ENCODE measurements at places on chromosomes 2 and 18.

- DNase-seq, result no peak
Measured at GRCh38 chr2:27804146-27804545, 32.6 kb downstream of the MRPL33 start.

DNA sequence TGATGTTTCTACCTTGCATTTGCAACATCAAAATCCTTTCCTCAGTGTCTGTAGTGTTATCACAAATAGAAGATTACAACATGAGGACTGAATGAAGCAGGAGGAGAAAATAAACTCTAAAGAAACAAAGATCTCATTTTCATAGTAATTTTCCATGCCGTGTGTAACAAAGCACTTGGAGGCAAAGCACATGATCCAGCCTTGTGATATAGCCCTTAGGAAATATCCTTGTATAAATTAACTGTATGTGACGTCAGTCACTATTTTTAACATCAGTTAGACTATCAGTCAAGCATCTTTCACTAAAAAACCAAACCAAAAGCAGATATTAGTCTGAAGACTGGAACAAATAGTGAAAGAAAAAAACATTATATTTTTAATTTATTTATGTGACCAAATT, 492.1 kb upstream of the CNTNAP5 start:
- DNase-seq, result no peak

DNA sequence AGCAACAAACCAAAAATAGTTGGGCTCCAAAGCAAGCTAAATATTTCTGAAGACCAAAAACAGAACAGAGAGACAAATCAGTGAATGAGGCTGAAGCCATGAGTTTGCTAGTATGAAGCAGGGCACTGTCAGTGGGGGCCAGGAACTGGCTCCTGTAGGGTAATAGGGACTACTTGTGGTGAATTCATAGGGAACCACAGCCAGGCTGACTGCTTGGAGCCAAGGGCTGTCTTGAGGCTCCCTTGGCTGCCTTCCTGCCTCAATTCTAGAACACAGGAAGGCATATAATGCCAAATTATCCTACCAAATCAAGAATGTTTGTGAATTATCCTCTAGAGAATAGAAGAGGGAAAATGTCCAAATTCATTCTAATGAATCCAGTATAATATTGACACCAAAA, 406.0 kb downstream of the CCDC85A start:
- no peak for DNase-seq

- DNase-seq, result no peak
Measured at GRCh38 chr2:156589381-156590079, 153.4 kb downstream of the GPD2 start.

DNA sequence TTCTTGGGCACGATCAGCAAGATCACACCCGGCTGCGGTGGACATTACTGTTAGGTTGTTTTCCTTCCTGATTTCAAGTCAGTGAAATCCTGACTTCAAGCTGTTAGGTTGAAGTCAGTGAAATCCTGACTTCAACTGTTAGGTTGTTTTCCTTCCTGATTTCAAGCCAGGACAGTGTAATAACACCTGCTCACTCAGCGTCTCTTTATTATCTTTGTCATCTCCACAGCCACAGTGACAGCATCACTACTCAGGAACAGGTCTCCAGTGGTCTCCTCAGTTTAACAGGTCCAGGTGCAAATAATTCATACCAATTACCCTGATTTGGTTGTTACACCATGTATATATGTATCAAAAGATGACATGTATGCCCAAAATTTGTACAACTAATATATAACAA, 208.1 kb upstream of the REG3G start:
- DNase-seq, result no peak

- no peak for DNase-seq
Measured at GRCh38 chr2:135840601-135841000, 3.6 kb upstream of the LCT start.

DNA sequence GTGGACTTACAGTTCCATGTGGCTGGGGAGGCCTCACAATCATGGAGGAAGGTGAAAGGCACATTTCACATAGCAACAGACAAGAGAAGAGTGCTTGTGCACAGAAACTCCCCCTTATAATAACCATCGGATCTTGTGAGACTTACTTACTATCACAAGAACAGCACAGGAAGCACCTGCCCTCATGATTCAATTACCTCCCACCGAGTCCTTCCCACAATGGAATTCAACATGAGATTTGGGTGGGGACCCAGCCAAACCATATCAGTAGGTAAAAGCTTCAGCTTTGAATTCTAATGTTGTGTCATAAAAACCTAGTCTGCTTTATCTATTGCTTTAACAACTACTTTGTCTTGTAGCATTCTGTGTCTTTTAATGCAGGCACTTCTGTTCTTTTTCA, 140.4 kb upstream of the PIK3C3 start:
- DNase-seq, result no peak

DNA sequence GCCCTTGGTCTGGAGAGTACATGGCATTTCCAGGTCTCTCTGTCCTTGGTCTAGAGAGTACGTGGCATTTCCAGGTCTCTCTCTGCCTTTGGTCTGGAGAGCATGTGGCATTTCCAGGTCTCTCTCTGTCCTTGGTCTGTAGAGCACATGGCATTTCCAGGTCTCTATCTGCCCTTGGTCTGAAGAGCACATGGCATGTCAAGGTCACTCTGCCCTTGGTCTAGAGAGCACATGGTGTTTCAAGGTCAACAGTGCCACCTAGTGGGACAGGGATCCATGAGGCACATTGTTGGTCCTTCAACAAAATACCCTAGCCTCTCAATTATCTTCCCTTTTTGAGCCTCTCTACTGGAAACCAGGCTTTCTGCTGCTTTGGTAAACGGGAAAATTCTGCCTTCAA, 250.2 kb downstream of the OTX1 start:
- no peak for DNase-seq

- no peak for DNase-seq
Measured at GRCh38 chr2:165681841-165682240, 112.2 kb downstream of the GALNT3 start.

- DNase-seq, result no peak
Measured at GRCh38 chr2:214765180-214765579, 44.3 kb downstream of the BARD1 start.

DNA sequence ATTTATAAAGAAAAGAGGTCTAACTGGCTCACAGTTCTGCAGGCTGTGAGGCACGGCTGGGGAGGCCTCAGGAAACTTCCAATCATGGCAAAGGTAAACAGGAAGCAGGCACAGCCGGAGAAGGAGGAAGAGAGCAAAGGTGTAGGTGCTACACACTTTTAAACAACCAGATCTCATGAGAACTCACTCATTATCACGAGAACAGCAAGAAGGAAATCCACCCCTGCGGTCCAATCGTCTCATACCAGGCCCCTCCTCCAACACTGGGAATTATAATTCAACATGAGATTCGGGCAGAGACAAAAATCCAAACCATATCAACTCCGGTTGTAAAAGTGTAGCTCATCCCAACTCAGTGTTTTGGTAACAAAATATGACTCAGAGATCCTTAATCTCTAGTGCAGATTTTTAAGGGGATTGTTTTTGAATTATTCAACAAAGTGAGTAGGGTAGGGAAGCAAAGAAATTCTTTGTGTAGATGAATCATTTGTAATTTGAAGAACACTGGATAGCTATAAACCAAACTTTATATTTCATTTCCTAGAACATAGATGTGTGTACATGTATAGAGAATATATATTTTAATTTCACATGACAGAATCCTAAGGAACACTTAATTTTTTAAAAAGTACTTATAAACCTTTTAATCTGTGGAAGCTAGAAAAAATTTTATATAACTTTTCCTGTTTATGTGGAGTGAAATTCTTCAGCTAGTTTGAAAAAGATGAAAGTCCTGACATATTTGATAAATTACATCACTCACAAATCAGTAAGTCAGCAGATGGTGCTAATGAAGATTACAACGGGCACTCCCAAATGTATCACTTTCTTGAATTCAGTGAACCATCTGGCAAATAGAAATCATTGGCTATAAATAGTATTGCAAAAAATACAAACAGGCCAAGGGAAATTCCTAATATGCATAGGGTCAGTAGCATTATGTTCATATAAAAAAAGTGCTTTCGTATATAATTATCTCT, 130.1 kb downstream of the OLA1 start:
- DNase-seq, result no peak

GRCh38 chr2:15660491-15661294, 69.0 kb downstream of the DDX1 start:
- no peak for DNase-seq

- DNase-seq, result no peak
Measured at GRCh38 chr2:78070693-78071092, 548.5 kb upstream of the LRRTM4 start.

- DNase-seq, result no peak
Measured at GRCh38 chr18:76446321-76447257, 48.5 kb downstream of the ZNF516 start.

- DNase-seq, result no peak
Measured at GRCh38 chr2:27992787-27993401, 102.4 kb downstream of the BABAM2 start.

- DNase-seq, result no peak
Measured at GRCh38 chr18:8121942-8122480, 487.2 kb upstream of the RAB12 start.

- no peak for DNase-seq
Measured at GRCh38 chr2:3168230-3168891, 209.3 kb downstream of the EIPR1 start.

DNA sequence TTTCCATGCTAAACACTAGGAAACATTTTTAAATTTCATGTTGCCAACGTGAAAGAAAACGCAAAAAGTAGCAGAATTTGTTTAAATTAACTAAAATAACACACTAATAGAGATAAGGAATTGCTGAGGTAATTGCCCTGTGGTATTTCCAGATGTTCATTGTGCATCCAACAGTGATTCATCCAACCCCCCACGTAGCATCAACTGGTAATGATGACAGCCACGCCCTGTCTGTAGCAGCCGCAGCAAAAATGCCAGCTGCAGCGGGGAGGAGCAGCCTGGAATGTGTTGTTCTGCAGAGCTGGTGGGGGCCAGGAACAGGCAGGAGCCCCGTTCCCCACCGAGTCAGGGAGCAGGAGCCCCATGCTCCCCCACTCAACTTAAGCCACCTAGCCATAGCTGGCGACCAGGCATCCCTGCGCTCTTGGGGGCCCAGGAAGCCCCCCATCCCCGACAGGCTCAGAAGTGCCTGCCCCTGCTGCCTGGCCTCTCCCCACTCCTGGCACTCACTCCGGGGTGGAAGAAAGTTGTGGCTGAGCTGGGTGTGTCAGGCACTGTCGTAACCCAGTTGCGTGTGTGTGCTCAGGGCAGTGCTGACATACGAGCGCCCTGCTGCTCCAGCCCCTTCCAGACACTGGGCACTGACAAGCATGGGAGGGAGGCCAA, 695.1 kb upstream of the ACVR2A start:
- no peak for DNase-seq

GRCh38 chr2:101204400-101205115, 48.1 kb upstream of the CNOT11 start:
- DNase-seq, result no peak

DNA sequence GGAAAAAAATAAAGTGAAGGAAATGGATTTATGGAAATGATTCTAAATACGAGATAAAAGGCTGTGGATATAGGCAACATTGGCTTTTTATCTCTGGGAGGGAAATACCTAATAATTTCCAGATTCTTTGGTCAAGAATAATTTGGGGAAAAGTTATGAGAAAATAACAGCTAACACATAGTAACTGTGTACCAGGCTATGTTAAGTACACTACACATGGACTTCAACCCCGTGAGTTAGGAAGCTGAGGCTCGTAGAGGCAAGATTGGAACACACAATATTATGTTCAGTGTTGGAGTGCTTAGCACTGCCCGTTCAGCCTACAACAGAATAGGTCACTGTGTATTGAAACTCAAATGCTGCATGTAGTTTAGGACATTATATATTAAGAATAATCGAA, 34.3 kb upstream of the GPD2 start:
- DNase-seq, result no peak

GRCh38 chr2:175852879-175853615, 149.0 kb downstream of the LNPK start:
- DNase-seq, result no peak

DNA sequence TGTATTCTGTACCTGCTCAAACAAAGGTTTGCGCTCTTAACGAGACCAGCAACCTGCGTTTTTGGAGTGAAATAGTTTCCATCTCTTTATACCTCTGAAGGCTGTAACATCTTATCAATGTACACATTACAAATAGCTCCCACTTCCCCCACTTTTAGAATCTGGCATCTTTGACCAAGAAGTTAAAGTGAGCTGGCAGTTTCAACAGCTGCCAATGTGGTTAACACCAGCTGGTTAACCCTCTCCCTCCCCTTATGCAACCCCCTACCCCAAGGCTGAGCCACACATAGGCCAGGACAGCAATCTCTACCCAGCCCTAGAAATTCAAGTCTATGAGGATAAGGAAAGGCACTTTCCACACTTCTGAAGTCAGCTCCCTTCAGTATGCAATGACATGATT, 2.2 kb upstream of the SERTAD2 start:
- no peak for DNase-seq

GRCh38 chr2:239960929-239961661, 64.0 kb downstream of the NDUFA10 start:
- no peak for DNase-seq

DNA sequence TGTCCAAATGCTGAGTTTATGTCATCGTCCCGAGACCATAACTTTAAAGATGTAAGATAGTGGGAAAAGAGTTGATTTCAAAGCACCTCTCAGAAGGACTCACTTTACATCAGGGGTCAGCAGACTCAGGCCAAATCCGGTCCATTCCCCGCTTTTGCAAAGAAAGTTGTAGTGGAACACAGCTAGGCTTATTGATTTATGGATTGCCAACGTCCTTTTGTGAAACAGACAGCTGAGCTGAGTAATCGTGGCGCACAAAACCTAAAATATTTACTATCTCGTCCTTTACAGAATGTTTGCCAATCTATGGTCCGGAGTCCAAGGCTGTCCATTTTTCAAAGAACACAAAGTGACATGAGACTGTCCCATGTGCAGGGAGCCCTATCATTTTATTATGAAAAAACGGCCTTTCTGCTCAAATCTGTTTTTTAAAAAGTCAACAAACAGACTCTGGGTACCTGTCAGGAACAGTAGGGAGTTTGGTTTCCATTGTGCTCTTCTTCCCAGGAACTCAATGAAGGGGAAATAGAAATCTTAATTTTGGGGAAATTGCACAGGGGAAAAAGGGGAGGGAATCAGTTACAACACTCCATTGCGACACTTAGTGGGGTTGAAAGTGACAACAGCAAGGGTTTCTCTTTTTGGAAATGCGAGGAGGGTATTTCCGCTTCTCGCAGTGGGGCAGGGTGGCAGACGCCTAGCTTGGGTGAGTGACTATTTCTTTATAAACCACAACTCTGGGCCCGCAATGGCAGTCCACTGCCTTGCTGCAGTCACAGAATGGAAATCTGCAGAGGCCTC, at the start of gene IL1RN:
TSS of gene IL1RN (plus strand) at position 754 of the 801 bp plus-strand sequence. CDS start at position 781, 27 bp downstream.
- no peak for DNase-seq

GRCh38 chr2:2756886-2757285, 425.8 kb upstream of the MYT1L start:
- no peak for DNase-seq

GRCh38 chr18:35974181-35974580, 1.7 kb downstream of the RMP24 start:
- no peak for DNase-seq

GRCh38 chr2:231235217-231235616, 36.8 kb downstream of the ARMC9 start:
- DNase-seq, result no peak

DNA sequence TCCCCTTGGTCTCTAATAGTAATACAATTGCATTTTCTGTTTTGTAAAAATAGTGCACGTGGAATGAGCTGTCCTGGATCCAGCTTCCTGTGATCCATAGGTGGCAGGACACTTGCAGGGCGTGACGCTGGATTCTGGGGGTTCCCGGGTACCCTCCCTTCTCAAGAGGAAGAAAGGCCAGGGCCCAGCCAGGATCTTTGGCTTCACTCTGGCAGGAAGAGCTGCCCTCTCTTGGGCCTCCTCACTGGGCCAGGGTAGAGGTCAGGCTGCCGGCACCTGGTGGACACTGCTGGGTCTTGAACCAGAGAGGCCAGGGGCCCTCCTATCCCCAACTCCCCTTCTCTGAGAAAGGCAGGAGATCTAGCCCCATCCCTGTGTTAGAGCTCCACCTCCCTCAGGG, 37.8 kb upstream of the OTOF start:
- no peak for DNase-seq
